ENCODE measurements at places on chromosomes 5 and 9.

DNA sequence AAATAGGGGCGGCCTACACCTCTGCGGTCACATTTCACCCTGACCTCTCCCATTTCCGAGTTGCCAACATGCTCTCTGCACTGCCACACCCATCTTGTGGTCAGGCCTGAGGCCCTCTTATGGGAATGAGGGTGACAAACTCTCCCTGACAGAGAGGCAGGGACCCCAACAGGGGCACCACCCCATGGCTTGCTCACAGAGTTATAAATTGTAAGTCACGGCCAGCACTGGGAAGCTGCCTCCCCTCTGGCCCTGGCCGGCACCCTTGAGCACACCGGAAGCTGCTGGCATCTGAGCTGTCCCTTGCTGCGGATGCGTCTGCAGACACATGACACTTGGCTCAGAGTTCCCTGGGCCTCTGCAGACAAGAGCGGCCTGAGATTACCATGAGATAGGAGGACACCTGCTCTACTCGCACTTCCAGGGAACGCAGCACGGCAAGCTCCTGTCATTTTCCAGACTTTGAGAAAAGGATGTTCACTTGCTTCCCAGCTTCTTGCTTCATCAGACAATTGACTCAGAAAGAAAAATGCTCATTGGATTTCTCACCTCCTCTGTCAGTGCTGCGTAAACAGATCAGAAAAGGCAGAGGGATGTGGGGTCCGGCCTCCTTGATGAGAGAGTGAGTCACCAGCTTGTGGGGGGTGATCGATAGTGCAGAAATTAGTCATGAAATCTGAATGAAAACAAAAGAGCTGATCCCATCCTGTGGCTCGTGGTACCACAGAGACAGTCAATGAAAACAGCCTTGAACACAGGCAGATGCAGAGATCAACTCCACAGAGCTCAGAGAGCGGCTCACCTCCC, 269.8 kb downstream of the SYK start:
- DNase-seq: peak; percentile 64

DNA sequence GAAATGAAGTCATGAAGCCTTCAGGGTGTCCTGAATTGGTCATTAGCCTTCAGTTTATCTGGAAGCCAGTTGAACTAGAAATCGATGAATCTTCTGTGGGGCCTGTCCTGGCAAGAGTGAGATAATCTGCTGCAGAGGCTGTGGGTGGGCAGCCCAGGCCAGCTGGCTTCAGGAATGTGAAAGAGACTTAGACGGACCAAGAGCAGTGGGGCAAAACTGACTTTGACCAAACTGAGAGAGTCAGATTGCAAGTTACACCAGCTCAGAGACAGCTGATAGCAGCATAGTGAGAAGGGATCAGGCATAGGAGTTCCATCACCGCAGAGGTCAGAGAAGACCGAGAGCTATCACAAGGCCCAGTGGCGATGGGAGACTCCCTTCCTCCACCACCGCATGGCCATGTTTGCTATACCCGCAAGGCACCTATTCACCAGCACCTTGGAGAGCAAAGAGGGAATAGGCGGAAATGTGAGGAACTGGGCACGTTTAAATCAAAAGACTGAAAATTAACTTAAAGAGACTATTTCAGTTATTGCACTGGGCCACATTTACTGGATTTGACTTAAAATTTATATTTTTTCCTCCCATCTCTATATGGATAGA, 50.0 kb upstream of the GLIS3 start:
- no peak for DNase-seq

DNA sequence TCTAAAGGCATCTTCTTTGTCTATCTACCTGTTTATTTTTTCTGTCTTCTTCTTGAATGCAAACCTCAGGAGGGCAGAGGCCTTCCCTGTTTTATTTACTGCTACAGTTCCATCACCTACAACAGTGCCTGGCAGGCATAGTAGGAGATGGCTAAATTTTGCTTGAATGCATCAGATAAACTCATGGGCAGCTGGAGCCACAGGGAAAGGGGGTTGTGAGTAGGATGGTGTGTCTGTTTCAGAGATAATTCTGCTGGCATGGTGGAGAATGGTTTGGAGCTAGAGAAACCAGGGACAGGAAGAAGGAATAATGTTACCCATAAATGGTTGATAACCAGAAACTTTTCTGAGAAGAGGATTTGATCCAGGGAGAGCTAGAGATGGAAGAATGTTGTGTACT, 189.8 kb upstream of the BRINP1 start:
- DNase-seq: no peak

GRCh38 chr5:36393656-36394428, 92.1 kb upstream of the RANBP3L start:
- DNase-seq: no peak

- peak; percentile 67 for DNase-seq
Observed at GRCh38 chr9:89850631-89851325, 246.0 kb downstream of the GADD45G start.

DNA sequence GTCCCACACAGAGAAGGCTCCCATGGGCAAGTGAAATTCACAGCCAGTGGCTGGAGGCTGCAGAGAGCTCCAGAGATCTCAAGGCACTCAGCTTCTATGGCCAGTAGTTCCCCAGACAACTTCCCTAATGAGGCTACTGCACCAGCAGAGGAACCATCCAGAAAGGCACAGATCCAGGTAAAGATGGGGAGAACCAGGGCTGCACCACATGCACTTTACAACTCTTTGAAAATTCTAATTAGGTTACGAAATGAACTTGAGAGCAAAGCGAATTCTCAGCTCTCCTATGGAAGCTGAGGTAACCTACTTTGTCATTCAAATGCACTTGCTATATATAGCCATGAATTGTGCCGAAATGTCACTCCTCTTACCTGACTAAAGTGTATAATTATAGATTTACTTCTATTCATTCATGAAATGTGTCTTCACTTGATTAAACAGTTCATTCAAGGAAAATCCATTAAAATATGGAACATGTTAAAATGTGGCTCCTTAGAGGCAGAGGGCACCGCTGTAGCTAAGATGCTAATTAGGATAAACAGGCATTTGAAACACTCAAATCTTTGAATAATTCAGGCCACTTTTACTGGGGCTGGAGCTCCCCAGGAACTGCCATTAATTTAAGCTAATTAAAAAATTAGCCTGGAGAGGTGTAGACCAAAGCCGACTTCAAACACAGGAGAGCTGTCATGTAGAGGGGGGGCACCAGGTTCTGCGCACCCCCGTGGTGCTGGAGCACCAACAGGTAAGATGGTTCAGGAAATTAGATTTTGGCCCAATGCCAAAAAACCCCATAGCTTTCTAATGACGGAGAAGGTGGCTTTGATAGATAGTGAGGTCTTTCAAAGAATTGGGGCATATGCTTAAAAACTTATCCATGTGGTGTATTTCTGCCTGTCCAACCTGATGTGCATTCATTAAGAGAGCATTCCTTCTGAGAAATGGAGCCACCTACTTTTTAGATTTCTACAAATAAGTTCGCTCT, 204.1 kb downstream of the GABBR2 start:
- peak; percentile 47 for DNase-seq

DNA sequence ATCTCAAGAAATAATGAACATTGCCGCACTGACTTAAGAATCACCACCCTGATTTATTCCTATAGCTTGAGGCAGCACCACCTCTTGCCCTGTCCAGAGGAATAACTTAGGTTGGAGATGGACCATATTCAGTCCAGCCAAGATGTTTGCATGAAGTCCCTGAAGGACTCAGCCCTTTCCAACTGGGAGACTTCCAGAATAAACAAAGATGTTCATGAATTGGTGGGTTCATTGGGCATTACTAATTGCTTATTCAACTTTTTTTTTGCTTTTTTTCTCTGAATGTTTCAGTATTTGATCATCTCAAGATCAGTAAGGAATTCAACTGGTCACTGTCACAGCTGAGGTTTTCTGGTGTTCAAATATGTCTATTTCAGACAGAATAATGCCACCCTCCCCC, 470.6 kb downstream of the CCDC171 start:
- no peak for DNase-seq

DNA sequence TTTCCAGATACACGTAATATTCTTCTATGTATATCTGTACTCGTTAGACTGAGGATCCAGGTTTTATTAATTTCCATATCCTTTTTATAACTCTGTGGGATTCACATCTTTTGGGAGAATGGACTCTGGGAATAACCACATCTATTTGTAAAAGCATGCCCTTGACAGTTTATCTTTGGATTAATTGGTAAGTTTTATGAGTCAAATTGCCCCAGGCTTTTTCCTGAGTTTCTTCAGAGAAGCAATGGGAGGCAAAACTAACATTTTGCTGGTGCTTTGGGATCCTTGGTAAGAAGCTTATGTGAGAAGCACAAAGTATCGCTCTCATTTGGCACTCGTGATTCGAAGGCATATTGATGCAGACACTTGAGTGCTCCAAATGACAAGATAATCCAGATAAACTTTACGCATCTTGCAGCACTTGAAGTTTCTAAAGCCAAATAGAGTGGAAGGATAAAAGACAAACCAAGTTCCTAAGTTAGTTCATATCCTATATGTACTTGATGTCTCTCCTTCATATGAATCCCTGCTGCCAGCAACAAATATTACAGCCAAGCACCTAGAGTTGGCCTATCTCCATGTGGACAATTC, 324.7 kb downstream of the TLE4 start:
- no peak for DNase-seq

- DNase-seq: no peak
Observed at GRCh38 chr9:15182730-15183129, 124.3 kb downstream of the TTC39B start.

GRCh38 chr9:112726428-112726827, 8.5 kb upstream of the INIP start:
- DNase-seq: no peak

GRCh38 chr5:114500756-114501155, 138.9 kb downstream of the KCNN2 start:
- no peak for DNase-seq

DNA sequence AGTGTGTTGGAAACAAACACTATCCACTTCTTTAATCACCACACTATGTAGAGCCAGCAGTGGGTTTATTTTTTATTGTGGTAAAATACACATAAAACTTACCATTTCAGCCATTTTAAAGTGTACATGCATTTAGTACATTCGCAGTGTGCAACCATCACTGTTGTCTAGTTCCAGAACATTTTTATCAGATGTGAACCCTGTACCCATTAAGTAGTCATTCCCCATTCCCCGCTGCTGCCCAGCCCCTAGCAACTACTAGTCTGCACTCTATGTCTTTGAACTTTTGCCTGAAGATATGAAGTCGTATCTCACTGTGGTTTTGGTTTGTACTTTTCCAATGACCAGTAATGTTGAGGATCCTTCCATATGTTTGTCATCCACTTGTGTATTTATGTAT, 30.2 kb upstream of the F2R start:
- no peak for DNase-seq

- DNase-seq: no peak
Observed at GRCh38 chr5:106827061-106827460, 843.7 kb downstream of the EFNA5 start.

DNA sequence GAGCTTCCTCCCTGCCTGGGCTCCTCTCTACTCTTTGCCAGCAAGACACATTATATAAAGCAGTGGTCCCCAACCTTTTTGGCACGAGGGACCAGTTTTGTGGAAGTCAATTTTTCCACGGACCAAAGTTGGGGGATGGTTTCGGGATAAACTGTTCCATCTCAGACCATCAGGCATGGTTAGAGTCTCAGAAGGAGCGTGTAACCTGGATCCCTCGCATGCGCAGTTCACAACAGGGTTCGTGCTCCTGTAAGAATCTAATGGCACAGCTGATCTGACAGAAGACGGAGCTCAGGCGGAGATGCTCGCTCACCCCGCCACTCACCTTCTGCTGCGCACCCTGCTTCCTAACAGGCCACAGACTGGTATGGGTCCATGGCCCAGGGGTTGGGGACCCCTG, 142.8 kb downstream of the LIFR start:
- DNase-seq: no peak

DNA sequence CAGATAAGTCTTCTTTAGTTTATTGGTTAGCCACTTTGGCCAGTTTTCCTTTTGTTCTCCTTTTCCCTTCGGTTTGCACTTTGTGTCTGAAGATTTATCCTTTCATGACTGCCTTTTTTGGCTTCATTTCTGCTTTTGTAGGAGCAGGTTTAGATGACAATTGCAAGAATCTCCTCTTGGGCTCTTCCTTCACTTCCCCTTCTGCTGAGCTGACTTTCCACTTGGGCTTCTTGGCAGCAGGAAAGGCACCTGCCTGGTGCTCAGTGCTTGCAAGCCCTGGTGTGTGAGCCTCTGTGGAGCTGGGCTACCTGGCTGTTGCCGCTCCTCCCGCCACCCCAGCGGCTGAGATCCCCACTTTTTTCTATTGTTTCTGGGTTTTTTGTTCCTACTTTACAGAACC, 7.3 kb downstream of the CCDC112 start:
- no peak for DNase-seq

DNA sequence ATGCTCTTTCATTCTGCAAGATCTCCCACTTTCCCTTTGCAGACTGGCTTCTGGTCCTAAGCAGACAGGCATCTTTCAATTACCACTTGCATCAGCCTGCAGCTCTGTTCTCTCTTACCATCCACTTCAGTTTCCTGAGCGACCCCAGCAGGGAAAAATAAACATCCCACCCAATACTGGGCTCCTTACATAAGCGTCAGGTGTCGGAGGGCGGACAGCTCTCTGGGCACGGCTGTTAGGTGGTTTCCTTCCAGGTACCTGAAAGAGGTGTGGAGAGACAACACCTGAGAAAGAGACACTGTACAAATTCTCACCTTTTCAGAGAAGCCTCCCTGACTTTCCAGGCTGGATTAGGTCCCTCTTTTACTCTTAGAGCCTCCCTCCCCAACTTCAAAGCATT, 145.1 kb upstream of the PANK3 start:
- no peak for DNase-seq
